ENCODE measurements at places on chromosomes 11 and 22.

GRCh38 chr11:10514709-10515108 is 26.3 kb downstream of the RNF141 start:
- DNase-seq, result no peak

DNA sequence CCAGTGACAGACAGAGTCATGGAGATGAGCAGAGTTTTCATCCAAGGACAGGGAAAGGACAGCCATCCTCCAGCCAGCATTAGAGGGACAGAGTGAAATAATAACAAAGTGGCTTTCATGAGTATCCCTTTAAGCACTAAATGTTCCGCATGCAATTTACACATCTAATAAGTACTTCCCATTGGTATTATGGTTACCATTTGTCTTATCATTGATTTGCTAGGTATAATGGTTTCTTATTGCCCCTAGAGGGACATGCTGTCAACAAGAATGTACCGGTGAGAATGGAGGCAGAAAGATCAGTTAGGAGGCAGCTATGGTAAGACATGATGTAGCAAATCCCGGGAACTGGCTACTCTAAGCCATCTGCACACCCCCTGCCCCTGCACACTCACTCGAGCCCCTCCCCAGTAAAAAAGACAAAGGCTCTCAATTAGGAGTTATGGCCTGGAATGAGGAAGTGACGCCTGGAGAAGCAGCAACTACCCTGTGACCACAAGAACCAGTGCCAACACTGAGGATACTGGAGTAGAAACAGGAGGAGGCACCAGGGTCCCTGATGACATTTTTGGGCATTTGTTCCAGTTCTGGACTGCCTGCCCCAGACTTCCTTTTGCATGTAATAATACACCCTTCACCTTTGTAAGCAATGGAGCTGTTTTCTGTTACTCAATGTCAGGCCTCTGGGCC is 30.2 kb upstream of the HMGXB4 start:
- DNase-seq, result no peak

DNA sequence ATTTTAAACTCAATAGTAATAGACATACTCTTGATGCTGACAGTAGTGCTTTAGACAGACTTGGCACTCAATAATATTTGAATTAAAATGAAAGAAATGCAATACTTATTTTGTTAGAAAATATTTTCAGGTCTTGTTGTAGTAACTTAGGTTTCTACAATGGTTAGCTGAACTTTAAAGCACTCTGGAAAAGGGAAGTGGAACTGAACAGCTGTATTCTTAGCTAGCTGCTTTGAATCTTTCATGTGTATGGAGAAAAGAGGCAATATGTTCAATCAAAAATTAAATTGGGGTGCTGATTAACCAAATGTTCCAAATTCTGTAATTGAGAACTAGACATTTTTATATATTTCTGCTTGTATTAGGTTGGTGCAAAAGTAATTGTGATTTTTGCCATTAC is 517.9 kb upstream of the RAG2 start:
- no peak for DNase-seq

- no peak for DNase-seq
Measured at GRCh38 chr11:45554230-45554967, 111.0 kb downstream of the CHST1 start.

GRCh38 chr11:35559949-35560348 is 34.5 kb upstream of the PAMR1 start:
- no peak for DNase-seq

DNA sequence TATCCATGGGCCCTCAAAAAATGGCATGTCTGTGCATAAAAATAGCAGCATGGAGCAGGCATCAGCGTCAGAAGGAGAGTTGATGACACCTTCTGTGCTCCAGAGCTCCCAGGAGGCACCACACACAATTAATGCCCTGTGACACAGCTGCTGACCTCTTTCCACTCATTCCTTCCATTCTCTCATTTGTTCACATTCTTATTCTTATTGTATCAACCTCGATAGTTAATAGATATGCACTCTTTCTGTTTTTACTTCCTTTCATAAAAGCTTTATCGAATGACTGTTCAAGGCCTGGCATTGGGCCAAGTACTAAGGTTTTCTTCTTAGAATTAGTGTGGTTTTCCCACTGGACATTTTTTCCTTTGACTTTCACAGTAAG is 266.0 kb upstream of the MTNR1B start:
- DNase-seq, result no peak

GRCh38 chr11:45412521-45412920 is 126.4 kb upstream of the SYT13 start:
- no peak for DNase-seq

- DNase-seq, result no peak
Measured at GRCh38 chr11:125256541-125257189, 92.1 kb downstream of the PKNOX2 start.

DNA sequence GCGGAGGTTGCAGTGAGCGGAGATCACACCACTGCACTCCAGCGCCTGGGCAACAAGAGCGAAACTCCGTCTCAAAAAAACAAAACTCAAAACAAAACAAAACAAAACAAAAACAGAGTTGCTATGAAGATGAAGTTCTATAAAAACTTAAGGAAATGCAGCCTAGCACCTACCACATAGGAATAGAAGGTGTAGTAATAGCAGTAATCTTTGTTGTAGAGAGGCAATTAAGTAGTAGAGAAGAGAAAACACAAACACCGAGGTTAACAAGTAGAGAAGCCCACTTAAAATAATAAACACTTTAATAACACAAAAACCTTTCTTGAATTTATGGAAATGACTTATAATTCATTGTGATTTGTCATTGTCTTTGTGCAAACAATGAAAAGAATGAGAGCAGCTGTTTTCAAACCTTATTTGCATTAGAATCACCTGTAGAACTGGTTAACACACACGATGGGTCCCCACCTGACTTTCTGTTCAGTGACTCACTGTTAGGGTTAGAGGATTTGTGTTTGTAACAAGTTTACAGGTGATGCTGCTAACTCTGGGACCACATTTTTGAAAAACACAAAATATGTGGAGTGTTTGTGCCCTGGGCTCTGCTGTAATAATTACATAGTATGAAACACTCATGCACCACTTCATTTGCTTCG is 43.1 kb downstream of the TYR start:
- no peak for DNase-seq

DNA sequence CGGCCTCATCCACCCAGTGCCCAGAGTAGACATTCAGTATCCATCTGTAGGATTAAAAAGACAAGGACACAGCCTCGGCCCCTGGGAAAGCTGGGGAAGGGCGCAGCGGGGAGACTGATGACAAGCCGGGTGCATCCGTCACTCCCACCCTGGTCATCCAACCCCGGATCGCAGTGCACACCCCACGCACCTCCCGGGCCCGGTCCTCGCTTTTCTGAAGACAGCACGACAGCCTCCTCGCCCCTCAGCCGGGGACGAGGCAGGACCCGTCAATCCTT is 1.1 kb downstream of the FCHSD2 start:
- no peak for DNase-seq

DNA sequence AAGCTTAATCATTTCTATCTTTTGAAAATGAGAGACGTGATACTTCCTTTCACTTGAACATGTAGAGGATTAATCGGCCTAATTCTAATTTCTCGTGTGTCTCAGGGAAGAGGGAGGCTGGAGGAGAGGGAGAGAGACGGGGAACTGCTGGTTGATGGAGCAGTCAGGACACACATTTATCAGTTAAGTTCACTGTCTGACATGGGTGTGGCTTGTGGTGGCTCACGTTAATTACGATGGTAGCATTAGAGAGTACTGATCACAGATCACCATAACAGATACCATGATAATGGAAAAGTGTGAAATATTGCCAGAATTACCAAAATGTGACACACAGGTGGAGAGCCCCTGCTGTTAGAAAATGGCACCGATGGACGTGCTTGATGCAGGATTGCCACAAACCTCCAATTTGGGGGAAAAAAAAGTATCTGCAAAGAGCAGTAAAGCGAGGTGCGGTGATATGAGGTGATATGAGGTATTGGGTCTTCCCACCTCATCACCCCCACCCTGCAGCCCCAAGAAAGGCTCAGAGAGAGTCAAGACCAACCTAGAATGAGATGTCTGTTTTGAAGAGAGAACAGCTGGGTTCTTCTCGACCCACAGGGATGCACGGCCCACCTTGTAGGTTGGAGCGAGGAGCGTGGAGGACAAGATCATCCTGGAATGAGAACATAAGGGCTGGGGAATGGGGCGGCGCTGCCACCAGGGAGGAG is 19.7 kb downstream of the ZBED4 start:
- DNase-seq, result no peak

- DNase-seq, result no peak
Measured at GRCh38 chr11:103483996-103484395, 374.8 kb downstream of the DYNC2H1 start.

DNA sequence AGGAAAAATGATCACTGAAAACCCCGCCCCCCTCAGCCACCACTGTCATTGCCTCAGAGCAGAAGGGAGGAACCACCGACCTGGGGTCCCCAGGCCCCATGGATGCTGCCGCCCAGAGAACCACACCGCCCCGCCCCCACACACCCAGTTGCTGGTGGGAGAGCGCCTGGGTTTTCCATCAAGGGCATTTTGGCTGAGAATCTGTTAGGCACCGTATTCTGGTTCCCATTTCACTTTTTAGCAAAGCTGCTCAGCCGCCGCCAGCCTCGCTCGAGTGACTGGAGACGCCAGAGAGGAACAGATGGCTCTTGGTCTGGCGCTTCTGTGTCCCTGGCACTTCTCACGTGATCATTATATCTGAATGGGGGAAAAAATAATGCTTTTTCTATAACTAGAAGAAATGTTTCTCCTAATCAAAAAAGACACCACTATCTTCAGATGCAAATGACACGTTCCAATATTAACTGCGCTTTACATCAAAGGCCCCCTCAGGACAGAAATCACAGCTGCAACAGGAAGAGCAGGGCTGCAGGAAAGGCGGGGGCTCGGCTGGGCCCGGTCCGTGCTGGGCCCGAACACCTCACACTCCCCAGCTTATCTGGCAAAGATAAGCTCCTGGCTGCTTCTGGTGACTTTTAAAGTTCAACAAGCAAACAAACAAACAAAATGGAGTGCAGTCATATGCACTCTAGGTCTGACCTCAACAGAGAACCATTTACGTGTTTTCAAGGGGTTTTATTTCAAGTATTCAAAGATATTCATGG is 149.8 kb downstream of the MPPED1 start:
- no peak for DNase-seq

GRCh38 chr22:39132281-39132680 is 20.2 kb downstream of the CBX7 start:
- DNase-seq, result no peak

All from stimulated activated CD8-positive, alpha-beta memory T cell treated with anti-CD3 and anti-CD28 coated beads, Interleukin-4, amount 100 ng/mL, for 1 hour (primary cell).